Spinal cord (tissue), 10 donors: ENCODE measurements at places on chromosomes 16 and 17. TPM values are rescaled to one million over a fixed set of nuclear protein-coding genes. Genes with fewer than 3 reads are reported as not detected.

GRCh38 chr17:3602499-3602898 is 6.7 kb downstream of the TRPV1 start:
- H3K36me3 ChIP-seq = peaks cover 58% of the 10 kb centered on the region
- DNase-seq = peak; percentile 25
- no peak overlapping the region for H3K4me3 ChIP-seq
- H3K27ac ChIP-seq = no peak overlapping the region
- no peaks in the 10 kb centered on the region for H3K27me3 ChIP-seq

GRCh38 chr16:63289834-63290460 is 1253.7 kb upstream of the CDH8 start:
- H3K36me3 ChIP-seq = no peaks in the 10 kb centered on the region
- H3K4me1 ChIP-seq = no peaks in the 10 kb centered on the region
- DNase-seq = peak; percentile 67
- H3K4me3 ChIP-seq = no peak overlapping the region
- no peaks in the 10 kb centered on the region for H3K27me3 ChIP-seq
- H3K27ac ChIP-seq = no peak overlapping the region

DNA sequence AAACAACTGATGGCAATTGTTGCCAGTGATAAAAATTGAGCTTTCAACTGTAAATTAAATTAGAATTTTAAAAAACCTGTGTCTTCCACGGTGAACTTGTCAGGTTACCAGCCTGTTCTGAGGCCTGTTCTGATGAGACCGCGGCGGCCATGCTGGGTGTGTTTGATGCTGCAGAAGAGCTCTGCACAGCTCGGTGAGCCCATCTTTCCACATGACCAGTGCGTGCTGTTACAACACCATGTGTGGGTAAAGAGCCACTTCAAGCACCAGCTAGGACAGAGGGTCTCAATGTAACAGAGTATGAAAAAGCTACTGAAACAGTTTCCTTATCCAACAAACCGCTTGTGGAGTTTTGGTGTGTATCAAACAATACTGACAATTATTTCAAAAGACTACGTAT is 48.5 kb downstream of the RPTOR start:
- H3K4me1 ChIP-seq = peaks cover 23% of the 10 kb centered on the region
- no peaks in the 10 kb centered on the region for H3K27me3 ChIP-seq
- no peak overlapping the region for H3K4me3 ChIP-seq

- peaks cover 35% of the 10 kb centered on the region for H3K4me1 ChIP-seq
- H3K27ac ChIP-seq = no peak overlapping the region
- DNase-seq = no peak
- no peak overlapping the region for H3K4me3 ChIP-seq
- H3K27me3 ChIP-seq = no peaks in the 10 kb centered on the region
These were observed 240.0 kb downstream of the NTN1 start for GRCh38 chr17:9261081-9262012.

DNA sequence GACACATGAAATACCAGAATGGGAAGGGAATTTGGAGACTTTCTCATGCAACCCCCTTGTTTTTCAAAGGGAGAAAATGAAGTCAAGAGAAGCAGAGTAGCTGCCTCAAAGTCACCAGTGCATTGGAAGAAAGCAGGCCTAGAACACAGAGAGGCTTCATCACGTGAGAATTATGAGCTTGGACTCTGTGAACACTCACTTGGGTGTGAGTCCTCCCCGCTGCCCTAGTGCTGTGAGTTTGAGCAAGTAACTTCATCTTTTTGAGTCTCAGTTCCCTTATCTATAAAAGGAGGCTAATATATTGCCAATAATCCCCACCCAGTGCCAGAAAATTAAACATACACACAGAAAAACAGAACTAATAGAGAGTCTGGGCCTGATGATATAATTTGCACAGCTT is 315.8 kb downstream of the XYLT1 start:
- H3K27ac ChIP-seq = no peak overlapping the region
- H3K4me3 ChIP-seq = no peak overlapping the region
- H3K27me3 ChIP-seq = no peaks in the 10 kb centered on the region
- peaks cover 3% of the 10 kb centered on the region for H3K36me3 ChIP-seq
- peaks cover 1% of the 10 kb centered on the region for H3K4me1 ChIP-seq
- no peak for DNase-seq

- H3K27me3 ChIP-seq = no peaks in the 10 kb centered on the region
- no peaks in the 10 kb centered on the region for H3K4me1 ChIP-seq
- no peaks in the 10 kb centered on the region for H3K36me3 ChIP-seq
- H3K4me3 ChIP-seq = no peak overlapping the region
These were observed 27.2 kb downstream of the MAP2K4 start for GRCh38 chr17:12047681-12048376.

DNA sequence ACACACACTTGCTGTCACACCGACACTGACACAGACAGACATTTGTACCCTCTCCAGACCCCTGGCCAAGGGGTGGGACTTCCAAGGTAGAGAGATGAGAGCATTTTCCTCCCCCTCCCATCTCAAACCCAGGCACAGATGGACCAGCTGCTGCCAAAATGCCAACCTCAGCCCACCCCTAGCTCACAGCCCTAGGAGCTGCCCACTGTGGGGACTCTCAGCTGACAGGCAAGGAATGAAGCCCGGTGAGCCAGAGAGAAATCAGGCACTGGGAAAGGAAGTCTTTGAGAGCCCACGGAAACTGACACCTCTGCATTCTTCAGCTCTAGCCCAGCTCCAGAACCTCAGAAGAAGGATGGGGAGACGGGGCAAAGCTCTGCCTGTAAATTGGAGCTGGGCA is 2.8 kb downstream of the ETV4 start:
- H3K36me3 ChIP-seq = peaks cover 2% of the 10 kb centered on the region
- H3K4me1 ChIP-seq = peaks cover 58% of the 10 kb centered on the region
- peaks cover 41% of the 10 kb centered on the region for H3K27me3 ChIP-seq
- no peak overlapping the region for H3K27ac ChIP-seq
- peak overlapping the region; percentile 40 for H3K4me3 ChIP-seq
- DNase-seq = no peak

- H3K4me3 ChIP-seq = no peak overlapping the region
- peak; percentile 64 for DNase-seq
- H3K27ac ChIP-seq = no peak overlapping the region
- peaks cover 23% of the 10 kb centered on the region for H3K4me1 ChIP-seq
- H3K27me3 ChIP-seq = no peaks in the 10 kb centered on the region
These were observed 40.5 kb upstream of the ATP2A3 start for GRCh38 chr17:4004517-4005295.

The SRL gene
- 1.9 TPM for total RNA-seq

The NT5C3B gene
- 74.0 TPM for total RNA-seq

DNA sequence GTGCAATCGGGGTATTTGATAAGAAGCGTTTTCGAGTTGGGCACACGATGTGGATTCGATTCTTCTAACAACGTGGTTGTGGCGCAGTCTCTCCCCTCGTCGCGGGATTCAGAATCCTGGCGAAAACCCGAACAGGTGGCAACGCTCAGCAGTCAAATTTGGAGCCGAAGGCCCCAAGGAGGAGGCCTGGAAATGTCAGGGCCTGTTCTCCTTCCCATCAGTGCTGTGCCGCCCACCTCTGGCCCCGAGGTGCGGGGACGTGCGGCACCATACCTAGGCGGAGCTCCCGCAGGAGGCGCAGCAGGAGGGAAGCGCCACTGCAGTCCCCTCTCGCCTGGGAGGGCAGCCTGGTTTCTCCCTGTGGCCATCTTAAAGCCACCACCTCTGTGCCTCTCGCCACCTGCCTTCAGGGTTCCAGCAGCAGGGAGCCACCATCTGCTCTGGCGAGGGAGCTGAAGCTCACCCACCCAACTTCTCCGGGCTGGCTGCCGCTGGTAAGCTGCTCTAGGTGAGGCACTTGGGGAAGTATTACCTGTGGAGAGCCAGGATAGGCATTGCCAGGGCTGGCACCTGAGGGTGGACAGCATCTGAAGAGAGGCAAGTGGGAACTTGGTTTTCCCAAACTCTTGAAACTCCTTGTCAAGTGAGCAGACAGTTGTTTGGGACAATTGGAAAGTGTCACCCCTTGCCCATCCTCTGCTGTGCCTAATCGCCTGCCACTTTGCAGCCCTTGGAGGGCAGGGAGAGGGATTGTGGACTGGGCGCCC is 2.6 kb upstream of the AATF start:
- DNase-seq = no peak
- peaks cover 8% of the 10 kb centered on the region for H3K36me3 ChIP-seq
- peaks cover 33% of the 10 kb centered on the region for H3K4me1 ChIP-seq
- peaks cover 69% of the 10 kb centered on the region for H3K27me3 ChIP-seq

DNA sequence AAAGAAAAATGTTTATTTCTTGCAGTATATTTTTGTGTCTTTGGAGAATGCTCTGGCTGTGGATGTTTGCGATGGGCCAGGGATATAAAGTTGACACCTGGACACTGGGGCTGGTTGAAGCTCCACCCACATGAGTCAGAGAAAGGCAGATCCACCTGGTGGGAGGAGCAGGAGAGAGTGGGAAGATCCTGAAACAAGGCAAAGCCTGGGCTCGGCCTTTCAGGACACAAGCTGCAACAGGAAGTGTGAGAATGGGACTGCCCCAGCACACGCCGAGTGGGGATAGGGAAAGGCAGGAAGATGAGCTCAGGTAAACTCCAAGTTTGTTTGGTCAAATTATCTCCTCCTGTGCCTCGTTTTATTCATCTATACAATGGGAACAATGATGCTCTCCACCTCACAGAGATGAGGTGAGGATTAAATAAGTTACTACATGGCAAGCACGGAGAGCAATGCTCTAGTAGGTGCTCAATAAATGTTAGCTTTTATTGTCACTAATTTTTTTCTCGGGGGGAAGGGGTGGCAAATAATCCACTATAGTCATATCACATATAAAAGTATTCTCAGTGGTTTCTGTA is 21.4 kb upstream of the PITPNM3 start:
- DNase-seq = no peak
- H3K36me3 ChIP-seq = peaks cover 41% of the 10 kb centered on the region
- no peak overlapping the region for H3K27ac ChIP-seq

DNA sequence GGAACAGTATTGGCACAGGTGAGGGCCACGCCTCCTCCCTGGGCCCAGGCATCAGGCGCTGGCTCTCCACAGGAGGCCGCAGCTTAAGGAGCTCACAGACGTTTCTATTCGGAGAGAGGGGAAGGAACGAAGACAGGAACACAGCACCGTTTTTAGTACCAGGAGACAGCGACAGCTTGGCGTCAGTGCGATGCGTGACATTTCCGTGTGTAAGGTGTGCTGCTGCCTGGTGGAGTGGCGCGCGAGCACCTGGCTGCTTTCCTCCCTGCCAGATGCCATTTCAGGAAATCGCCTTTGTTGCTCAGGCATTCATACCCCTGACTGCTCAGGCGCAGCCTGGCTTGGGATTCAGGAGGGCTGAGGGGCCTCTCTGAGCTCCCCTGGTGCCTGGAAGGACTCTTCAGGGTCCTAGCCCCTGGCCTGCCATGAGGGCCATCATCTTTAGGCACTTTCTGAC is 367.5 kb downstream of the CPPED1 start:
- DNase-seq = no peak
- no peak overlapping the region for H3K27ac ChIP-seq
- peaks cover 16% of the 10 kb centered on the region for H3K4me1 ChIP-seq
- peaks cover 3% of the 10 kb centered on the region for H3K36me3 ChIP-seq

DNA sequence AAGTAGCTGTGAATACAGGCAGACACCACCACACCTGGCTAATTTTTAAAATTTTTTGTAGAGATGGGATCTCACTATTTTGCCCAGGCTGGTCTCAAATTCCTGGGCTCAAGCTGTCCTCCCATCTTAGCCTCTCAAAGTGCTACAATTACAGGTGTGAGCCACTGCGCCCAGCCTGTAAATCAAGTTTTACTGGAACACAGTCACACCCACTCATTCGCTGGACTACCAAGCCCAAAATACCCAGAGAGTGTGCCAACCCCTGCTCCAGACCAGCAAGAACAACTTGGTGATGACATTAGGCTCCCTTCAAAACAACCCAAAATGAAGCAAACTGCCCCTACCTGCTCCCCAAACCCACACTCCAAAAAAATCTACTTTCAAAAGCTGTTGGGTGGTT is 36.0 kb downstream of the TVP23A start:
- no peaks in the 10 kb centered on the region for H3K36me3 ChIP-seq
- no peak overlapping the region for H3K27ac ChIP-seq
- no peaks in the 10 kb centered on the region for H3K27me3 ChIP-seq
- no peak overlapping the region for H3K4me3 ChIP-seq
- no peak for DNase-seq

- peaks cover 6% of the 10 kb centered on the region for H3K4me1 ChIP-seq
- DNase-seq = peak; percentile 37
- H3K4me3 ChIP-seq = no peak overlapping the region
- no peaks in the 10 kb centered on the region for H3K27me3 ChIP-seq
- no peak overlapping the region for H3K27ac ChIP-seq
These were observed 36.6 kb downstream of the RBFOX1 start for GRCh38 chr16:7369204-7369603.
